Activated CD4-positive, alpha-beta T cell treated with anti-CD3 and anti-CD28 coated beads, Interleukin-2, amount 50 U/mL, for 1 hour (primary cell): ENCODE measurements at places on chromosomes 12 and 14.

DNA sequence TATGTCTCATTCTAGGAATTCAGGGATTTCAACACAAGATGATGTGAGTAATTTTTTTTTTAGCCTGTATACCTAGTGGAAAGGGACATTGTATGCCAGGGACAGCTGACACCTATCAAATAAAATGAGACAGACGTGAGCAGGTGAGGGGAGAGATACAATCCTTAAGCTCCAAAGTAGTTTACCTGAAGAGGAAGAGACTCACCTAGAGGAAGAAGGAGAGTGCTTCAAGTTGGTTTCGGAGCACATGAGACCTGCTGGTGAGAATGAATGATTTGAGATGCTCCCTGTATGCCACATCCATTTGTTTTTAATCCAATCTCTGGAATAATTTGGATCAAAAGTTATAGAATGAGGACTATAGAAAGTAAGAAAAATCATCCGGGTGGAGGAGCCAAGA lies 915.4 kb upstream of the FBXO33 start:
- no peak for DNase-seq

GRCh38 chr12:29879606-29880308 lies 96.0 kb upstream of the TMTC1 start:
- no peak for DNase-seq

DNA sequence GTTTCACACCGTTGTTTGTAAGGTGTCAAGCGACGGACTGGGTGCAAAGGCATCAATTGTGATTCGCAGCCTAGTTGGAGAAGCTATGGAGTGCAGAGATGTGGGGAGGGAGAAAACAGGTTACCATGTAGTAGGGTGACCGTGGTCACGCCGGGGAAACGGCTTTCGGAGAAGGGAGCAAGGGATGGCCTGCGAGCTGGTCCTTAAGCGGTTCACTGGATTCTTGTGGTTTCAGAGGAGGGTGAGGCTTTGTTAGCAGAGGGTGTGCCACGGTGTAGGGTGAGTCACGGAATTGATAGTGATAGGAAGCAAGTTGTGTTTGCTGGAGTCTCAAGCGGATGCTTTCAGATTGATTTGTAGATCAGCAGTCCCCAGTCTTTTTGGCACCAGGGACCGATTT lies 2.3 kb downstream of the PIWIL1 start:
- no peak for DNase-seq

DNA sequence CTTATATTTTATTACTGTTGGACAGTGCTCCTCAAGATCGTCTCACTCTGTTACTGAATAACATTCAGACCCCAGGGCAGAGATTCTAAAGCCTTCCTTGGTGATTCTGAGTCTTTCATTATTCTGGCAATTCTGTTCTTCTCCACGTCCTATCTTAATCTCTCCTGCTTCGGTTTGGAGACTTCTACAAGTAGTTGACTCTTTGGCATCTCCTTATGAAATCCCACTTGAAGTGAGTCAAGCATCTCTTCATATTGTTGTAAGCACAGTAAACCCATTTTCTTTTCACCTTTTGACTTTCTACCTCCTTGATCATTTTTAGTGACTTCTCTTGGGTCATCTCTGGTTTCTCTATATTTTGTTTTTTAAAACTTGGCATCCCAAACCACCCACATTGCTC lies 132.8 kb downstream of the SAMD4A start:
- DNase-seq: no peak

- no peak for DNase-seq
These were observed 63.9 kb downstream of the FZD10 start for GRCh38 chr12:130226126-130226525.

DNA sequence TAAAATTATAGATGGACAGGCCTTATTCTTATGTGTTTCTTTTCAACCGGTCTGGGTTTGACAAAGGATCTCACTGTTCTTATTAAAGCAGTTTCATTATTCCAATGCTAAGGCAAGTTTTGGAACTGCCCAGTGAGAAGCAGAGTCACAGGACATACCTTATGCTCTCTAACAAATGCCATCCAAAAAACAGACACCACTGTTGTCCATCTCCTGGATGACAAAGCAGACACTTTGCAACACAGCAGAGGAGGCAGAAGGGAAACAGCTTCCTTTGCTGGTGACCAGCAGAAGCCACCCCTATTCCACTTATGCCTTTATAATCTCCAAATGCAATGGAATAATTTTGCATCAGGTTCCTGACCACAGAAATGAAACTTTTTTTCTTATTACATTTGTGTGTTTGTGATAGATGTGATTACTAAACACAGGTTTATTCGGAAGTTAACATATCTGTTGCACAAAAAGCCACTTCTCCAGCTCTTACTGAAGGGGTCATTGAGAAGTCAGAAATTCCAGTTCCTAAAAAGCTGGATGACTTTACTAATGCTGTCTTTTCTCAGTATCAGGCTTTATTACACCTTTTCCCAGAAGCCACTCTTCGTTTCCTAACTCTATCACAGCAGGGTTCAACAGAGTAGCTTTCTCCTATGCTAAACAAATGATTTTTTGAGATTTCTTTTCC lies 115.6 kb downstream of the BTG1 start:
- no peak for DNase-seq
